HepG2 (cell line): ENCODE measurements at places on chromosomes 16 and 17. TPM values are rescaled to one million over a fixed set of nuclear protein-coding genes. Genes with fewer than 3 reads are reported as not detected.

DNA sequence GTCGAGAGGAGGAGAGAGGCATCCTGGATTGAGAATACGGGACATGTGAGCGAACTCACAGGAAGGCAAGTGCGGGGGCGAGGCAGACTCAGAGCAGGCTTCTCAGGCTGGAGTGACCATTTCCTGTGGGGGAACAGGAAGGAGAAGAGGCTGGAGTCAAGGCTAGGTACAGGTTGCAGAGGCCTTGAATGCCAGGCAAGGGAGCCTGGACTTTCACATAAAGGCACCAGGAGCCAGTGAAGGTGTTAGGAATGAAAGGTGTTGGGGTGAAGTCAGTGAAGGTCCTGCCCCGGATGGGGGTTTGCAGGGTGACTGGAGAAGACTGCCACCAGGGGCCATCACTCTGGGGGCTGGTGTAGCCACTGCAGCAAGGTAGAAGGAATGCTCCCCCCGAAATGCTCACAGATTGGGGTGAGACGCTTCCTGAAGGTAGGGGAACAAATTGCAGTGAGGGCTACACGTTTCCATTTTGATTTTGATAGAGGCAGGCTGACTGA, 5.3 kb upstream of the GPRC5C start:
- peak overlapping the region; percentile 27; the same call in 1 of the 2 replicates for H3K4me3 ChIP-seq
- peak overlapping the region; percentile 91 for H3K27ac ChIP-seq
- H3K4me1 ChIP-seq: peaks cover 56% of the 10 kb centered on the region
- no peak for DNase-seq
- H3K27me3 ChIP-seq: no peaks in the 10 kb centered on the region; the same call in 2 of the 3 replicates

DNA sequence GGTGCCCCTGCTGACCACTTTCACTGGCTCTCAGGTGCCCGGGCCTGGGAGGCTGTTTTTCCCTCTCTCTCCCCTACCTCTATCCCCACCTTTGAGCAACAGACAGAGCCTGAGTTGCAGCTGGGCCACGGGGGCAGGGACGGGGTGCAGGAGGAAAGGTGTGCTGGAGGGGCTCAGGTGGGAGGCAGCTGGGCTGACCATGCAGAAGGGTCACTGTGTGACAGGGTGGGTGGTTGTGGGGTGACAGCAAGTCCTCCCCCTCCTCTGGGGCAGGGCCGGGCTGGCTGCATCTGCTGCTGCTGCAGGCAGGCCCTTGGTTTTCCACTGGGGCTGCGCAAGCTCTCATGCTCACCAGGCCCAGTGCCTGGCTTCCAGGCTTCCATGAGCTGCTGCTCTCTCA, 6.6 kb downstream of the ZNF319 start:
- H3K27ac ChIP-seq: no peak overlapping the region
- H3K4me1 ChIP-seq: peaks cover 5% of the 10 kb centered on the region
- peaks cover 9% of the 10 kb centered on the region for H3K36me3 ChIP-seq
- H3K27me3 ChIP-seq: peaks cover 2% of the 10 kb centered on the region; the same call in 1 of the 2 replicates
- H3K4me3 ChIP-seq: no peak overlapping the region

STH gene
- not detected in 2 replicates for total RNA-seq

EFCAB13 gene
- total RNA-seq: 0.71 and 0.73 TPM in 2 replicates
